ENCODE measurements at places on chromosomes 11 and 22.
A peak's percentile ranks its signal among the peaks of the same experiment; 100 is the strongest.

DNA sequence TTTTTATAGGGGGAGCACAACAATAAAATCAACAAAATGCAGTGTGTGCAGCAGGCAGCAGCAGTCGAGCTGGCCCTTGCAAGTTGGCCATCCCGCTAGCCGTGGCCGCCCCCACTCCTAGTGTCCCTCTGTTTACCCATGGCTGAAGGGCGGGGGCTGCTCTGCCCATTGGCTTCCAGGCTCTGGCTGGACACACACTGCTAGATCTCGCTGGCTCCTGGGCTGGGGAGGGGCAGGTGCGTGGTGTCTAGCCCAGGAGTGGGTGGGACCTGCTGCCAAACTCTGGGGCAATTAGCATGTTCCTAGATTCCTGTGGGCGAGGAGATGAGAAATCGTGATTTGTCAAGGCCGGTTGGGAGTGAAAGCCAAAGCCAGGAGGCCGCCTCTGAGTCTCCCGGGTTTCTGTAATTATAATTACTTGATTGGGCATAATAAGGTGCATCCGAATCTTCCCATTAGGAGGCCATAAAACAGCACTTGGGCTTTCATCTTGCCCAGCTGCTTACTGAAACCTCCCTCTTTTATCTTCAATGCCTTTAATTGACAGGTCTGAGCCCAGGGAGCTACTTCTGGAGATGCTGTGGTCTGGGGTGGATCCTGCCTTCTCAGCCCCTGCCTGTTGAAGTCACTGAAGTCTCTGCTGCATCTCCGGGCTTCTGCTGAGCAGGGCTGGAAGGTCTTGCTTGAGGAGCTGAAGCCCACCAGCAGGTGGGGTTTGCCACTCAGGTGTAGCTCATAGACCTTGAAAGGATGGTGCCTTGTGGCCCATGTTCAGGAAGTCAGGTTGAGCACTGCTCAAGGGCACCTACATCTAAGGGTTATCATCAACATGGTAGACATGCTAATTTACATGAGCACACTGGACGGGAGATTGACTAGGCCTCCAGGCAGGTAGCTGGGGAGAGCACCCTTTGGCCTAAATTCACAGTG, 44.5 kb upstream of the DKK3 start:
- DNase-seq, result no peak

- DNase-seq, result no peak
Measured at GRCh38 chr11:103924166-103925013, 112.0 kb upstream of the DDI1 start.

DNA sequence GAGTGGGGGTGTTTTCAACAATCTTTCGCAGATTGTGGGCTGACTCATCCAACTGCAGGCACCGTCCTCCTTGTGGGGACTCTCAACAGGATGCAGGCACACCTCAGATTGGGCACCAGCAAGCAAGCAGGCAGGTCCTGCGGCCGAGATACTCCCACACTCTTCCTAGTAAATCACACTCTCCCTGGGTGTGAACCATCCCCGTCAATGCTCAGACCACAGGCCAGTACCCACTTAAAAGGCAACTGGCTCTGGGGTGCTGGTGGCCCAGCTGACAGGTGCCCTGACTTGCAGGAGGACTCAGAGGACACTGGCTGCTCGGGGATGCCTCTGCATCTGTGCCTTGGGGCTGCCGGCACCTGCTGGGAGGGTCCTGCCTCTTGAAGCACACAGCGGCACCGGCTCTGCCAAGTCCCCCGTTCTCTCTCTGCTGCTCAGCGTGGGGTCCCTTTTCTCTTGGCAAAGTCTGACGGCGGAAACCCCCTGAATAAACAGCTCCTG, 282.5 kb downstream of the CTTN start:
- no peak for DNase-seq

DNA sequence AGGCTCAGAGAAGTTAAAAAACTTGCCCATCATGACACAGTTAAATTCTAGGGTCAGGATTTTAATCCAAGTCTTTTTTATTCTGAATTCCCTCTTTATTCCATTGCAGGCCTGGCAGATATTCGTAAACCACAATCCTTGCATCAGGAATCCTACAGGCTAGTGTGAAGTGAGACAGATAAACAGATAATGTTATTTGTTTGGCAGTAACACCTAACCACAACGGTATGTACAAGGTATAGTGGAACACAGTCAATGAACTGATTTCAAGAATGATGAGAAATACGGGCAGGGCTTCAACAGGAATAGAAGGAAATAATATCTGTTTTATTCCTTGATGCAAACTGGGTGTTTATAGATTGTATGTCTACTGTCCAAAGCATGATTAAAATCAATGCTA, 32.0 kb upstream of the NARS2 start:
- no peak for DNase-seq

DNA sequence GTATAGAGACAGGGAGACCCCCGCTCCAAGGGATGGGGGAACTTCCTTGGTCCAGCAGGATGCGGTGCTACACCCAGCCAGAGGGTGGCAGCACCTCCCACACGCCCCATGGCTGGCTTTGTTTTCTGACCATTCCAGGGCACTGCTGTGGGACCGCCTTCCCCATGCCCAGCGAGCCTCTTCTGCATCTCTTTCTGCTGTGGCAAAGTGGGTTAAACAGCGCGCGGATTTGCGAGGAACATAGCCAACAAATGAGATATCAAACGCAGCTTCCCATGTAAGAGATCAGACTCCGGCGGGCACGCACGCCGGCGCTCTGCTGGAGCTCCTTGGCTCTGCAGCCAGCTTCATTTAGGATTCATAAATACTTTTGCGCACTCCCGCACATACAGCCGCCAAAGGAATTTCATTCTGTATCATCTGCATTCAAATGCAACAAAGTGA, 485.8 kb upstream of the CADM1 start:
- no peak for DNase-seq

GRCh38 chr11:119378851-119379465, 2.5 kb downstream of the USP2 start:
- DNase-seq, result no peak

DNA sequence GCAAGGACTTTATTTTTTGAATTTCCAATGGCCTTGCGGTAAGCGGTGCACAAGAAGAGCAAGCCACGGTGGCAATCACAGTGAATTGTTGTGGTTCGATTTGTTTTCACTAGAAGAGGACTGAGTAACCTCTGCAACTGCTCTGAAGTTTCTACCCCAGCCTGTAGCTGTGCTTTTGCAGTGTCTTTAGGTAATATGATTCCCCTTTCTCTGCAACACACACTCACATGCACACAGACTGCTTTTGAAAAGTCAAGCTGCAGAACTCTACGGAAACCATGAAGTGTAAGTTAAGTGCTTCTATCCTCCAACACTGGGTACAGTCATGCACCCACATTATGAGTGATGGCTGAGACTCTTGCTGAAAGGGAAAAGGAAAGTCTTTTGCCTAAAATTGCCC, 38.4 kb downstream of the CD44 start:
- no peak for DNase-seq

DNA sequence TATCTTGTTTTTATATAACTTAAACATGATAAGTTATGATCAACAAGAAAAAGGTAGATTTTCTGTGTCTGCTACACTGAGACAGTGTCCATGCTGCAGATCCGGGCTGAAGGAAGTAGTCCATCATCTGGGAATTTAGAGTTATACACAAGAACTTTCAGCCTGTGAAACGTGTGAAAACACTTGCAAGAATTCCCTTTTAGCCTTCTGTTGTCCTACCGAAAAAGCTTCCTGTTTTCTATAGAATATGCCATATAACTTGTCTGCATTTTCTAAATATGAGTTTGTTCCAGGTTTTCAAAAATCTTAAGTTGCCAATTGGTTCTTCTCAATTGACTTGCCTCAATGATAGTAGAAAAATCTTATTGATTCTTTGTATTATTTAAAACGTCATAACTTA, 64.4 kb upstream of the MYO18B start:
- no peak for DNase-seq

GRCh38 chr22:23511627-23512347, 68.3 kb downstream of the IGLL1 start:
- no peak for DNase-seq

DNA sequence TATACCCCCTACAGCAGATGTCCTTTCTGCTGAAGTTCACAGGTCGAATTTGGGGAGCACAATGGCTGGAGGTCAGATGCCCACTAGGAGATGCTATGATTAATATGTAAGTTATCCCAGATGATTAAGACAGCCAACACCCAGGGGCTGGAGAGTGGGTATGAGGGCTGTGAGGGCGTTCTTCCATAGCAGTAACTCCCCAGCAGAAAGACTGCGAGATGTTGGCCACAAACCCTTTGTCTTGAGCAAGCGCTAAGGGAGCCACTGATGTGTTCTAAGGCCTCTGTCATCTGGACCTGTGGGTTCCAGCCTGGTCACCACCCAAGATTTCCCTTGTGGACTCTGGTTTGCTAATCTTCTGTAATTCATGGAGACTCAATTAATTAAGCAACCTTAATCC, 77.6 kb downstream of the BMAL1 start:
- no peak for DNase-seq

DNA sequence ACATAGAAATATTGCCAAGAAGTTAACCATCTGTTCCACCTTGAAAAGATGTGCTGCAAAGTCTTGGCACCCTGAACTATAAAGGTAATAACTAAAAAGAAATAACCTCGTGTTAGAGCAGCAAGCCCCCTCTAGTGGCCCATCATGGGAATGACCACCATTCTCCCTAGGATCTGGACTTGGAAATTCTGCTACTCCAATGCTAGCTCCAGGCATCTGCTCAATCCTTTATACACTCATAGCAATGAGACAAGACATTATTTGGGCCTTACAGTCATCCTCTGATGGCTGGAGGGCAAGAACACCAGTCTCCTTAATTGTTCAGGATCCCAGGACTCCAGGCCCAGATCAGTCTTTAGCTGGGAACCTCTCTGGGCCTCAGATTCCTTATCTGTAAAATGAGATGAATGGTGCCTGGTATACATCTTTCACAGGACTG, 76.0 kb downstream of the CWC15 start:
- peak; percentile 72 for DNase-seq

GRCh38 chr11:112624431-112624830, 336.8 kb upstream of the NCAM1 start:
- DNase-seq, result no peak

DNA sequence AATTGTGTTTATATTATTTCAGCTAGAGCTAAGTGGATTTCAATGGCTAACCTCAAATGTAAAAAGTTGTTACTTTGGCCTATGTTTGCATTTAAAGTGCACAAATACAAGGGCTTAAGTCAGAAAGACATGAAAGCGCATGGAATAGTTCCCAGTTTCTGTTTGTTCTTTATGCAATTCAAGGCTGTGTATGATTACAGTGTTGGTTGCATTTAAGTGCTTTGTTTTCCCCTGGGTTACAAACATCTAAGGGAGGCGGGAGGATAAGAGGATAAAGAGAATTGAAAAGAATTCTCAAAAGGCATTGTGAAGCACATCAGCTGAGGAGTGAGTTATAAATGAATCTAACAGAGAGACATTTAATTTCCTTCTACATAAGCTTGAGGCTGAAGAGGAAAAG, 453.4 kb downstream of the NTM start:
- no peak for DNase-seq

- no peak for DNase-seq
Measured at GRCh38 chr22:50211147-50211546, 10.3 kb downstream of the SELENOO start.

- no peak for DNase-seq
Measured at GRCh38 chr22:41576877-41577276, 12.8 kb downstream of the PMM1 start.

GRCh38 chr22:40453671-40454070, 83.3 kb downstream of the SGSM3 start:
- no peak for DNase-seq

GRCh38 chr11:17012712-17013547, 1.3 kb downstream of the PLEKHA7 start:
- DNase-seq, result peak; percentile 76

- DNase-seq, result no peak
Measured at GRCh38 chr22:44668190-44668885, 33.7 kb upstream of the PRR5 start.

- DNase-seq, result no peak
Measured at GRCh38 chr11:105705786-105706530, 96.1 kb downstream of the GRIA4 start.

DNA sequence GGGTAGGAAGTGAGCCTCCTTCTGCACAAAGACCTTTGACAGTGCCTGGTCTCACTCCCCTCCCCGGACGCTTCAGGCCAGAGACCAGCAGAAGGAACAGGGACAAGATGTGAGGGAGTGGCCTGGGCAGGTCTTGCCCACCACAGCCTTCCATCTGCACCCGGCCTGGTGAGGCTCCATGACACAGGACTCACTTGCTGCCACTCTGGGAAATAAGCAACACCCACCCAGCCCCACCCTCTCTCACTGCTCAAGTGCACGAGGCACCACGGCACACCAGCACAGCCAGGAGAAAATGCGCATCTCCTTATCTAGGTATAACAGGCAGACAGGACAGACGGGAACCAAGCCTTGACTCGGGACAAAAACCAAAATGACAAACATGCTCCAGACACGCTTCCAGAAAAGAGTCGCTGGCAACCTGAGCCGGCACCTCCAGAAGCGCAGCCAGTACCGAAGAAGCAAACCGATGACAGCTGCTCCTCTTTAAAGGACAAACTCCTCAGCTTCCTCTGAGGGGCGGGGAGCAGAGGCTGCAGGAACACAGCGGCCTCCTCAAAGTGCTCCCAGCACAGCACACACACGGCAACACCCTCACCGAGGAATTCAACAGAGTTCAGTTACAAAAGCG, 41.7 kb downstream of the BRD1 start:
- no peak for DNase-seq

DNA sequence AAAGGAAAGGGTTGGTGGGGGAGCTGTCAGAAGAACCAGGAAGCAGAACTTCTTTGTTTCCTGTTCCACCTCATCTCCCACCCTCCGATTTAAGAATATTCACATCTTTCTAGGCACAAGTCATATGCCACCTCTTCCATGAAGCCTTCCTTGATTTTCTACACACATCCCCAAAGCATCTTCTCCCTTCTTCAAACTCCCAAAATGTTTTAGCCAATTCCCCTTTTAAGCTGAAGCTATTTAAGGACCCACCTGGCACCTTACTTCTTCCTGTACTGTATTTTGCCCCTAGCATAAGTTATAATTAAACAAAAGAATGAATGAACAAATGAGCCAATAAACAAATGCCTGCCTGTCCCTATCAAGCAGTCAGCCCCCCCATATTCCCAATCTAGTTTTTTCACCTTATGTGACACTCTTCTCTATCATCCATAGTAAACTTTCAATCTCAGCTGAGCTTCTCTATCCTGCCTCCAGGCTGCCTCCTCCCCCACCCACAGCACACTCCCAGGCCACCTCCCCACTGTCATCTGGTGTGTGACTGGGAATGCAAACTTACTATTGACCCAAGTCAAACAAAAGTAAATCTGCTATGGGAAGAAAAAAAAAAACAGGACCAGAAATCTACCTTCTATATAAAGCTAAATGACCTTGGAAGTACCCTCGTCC, 3.9 kb downstream of the TNKS1BP1 start:
- DNase-seq, result no peak

- no peak for DNase-seq
Measured at GRCh38 chr11:114914231-114915005, 236.1 kb downstream of the NXPE2 start.

GRCh38 chr11:132555617-132556016, 976.7 kb downstream of the OPCML start:
- DNase-seq, result no peak

- DNase-seq, result no peak
Measured at GRCh38 chr11:127035824-127036223, 35.3 kb upstream of the KIRREL3 start.
